NCI-H774 (cell line): ENCODE measurements at places on chromosomes 4 and X.
A peak's percentile ranks its signal among the peaks of the same experiment; 100 is the strongest.

DNA sequence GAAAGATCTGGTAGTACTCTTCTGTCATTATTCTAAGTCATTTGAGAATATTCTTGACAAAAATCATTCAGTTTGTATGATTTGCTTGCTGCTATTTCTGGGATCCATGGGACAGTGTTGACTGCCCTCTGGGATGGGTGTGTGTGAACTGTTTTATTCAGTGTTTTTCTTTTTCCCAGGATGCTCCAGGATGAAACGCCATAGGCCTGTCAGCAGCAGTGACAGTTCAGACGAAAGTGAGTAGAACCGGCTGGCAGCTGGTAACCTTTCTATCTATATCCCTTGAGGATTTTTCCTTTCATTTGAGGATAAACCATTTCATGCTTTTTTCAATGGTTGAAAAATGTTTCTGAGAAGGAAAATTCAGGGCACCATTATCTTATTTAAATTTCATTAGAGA, 72.5 kb downstream of the JADE3 start:
- DNase-seq, result no peak

- DNase-seq, result no peak
Observed at GRCh38 chr4:23516716-23517115, 373.1 kb downstream of the PPARGC1A start.

GRCh38 chrX:39157796-39158195, 356.5 kb downstream of the MID1IP1 start:
- no peak for DNase-seq

- DNase-seq, result no peak
Observed at GRCh38 chrX:623599-624315, 6.8 kb upstream of the SHOX start.

DNA sequence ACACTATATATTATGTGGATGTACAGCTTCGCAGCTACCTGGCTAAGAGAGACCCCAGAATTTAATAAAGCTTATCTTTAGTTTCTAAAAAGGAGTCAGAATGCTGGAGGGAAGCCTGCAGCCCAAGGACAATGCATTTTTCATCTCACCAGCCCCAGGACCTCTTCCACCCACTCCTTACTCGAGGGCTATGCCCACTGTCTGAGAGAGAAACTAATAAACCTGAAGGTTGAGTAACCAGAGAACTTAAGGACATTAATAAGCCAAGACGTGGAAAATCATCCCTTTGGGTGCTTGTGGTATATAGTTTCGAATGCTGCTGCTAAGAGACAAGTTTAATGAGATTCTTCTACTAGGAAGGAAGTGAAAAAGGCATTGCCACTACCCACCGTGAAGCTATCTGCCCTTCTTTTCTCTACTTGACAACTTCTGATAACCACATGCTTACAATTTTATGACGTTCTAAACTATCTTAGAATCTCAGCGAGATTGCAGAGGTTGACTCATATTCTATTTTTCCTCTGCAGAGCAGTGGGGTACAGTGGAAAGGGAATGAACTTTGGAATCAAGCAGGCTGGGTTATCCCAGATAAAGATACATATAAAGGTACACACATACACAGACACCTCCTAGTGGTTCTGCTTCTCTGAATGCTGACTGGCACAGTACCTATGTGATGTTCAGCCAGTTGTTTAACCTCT, 3.3 kb downstream of the RELL1 start:
- no peak for DNase-seq

DNA sequence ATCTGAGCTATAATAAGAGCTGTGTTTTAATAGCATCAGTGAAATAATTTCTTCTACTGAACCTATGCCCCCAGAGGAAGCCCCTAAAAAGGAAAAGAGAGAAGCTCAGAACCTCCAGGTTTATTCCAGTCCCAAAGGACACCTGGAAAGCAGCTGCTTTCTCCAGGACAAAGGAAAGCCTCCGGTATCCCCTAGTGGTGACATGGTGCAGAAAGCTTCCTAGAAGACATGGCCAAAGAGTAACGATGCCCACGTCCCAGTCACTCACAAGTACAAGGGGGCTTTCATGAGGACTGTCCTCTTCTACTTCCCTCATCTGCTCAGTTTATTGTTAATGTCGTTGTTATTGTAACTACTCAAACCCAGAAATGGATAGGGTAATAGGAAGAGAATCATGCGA, 343.9 kb downstream of the UNC5C start:
- DNase-seq, result no peak

DNA sequence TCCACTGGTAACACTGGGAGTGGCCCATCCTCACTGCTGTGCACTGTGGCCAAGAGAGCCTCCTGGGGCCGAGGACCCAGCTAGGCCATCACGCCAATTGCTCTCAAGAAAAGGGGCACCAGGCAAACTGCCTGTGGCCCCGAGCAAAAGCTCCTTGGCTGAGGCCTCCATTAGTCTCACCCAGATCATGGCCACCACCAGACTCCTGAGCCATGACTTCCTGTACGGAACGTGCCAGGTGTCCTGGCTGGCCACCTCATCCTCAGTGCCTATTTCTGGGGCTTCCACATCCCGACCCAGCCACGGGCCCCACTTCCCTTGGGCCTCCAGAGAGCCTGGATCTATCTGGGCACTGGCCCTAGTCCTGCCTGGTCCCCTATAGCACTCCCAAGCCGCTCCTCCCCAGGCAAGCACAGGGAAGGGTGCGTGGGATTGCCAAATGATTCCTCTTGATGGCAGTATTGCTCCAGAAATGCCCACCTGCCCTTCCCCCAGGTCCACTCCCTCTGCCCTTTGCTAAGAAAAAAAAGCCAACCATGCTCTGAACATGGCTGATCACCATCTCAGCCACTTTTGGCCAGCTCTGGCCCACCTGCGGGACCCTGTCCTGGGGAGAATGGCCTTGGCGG, 212.6 kb upstream of the AGTR2 start:
- no peak for DNase-seq

DNA sequence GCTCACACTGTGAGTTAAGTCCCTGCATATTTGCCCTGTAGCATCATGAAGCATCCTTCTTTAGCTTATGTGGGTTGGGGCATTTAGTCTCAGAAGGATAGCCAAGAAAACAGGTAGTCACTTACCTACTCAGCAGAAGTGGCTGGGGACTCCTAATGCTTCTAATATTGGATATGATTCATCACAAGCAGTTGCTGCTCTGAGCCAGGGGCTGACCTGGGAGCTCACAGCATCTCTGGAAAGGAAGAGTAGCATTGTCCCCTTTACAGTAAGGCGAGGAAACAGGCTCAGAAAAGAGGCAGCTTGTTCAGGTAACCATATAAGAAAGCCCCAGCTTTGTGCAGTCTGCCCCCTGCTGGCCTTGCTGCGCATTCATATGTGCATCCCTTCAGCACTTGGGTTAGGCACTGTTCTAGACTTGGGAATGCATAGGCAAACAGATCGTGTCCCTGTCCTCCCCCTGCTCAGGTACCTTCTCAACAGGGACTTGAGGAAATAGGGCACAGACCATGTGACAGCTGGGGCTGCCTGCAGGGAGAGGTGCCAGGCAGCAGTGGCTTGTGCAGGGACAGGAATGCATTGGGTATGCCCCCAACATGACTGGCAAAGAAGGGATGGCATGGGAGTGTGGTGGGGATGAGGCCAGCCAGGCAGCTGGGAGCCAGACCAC, 35.7 kb upstream of the TBC1D14 start:
- peak; percentile 24 for DNase-seq

DNA sequence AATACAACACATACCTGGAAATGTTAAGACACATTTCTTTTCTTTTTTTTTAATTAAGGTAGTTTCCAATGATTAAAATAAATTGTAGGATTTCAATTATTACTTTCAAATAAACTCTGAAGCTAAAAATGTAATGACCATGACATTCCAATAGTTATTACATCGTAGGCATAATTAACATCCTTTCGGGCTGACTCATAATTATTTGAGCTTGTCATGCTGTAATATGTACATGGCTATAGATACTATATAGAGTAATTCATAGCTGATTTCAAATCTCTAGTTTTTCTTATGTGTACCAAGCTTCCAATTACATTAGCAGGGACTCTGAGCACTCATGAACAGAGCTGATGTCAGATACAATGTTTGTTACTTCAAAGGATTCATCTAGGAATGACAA, 125.7 kb upstream of the GABRG1 start:
- DNase-seq, result no peak

DNA sequence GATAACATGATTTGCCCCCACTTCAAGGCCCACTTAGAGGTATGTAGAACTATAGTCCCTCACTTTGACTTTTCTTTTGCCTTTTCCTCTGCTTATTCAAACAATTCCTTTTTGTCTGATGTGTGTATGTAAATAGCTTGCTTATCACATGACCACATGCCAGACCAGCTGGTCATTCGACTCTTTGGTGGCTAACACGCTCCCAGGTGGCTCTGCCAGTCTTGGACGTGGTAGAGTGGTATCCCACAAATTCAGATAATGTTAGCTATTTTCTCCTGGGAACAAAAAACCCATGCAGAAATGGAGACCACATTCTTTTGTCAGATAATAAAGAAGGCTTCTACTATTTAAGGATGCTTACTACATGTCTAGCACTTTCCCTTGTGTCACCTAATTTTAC, 47.9 kb downstream of the ARHGAP24 start:
- DNase-seq, result no peak

DNA sequence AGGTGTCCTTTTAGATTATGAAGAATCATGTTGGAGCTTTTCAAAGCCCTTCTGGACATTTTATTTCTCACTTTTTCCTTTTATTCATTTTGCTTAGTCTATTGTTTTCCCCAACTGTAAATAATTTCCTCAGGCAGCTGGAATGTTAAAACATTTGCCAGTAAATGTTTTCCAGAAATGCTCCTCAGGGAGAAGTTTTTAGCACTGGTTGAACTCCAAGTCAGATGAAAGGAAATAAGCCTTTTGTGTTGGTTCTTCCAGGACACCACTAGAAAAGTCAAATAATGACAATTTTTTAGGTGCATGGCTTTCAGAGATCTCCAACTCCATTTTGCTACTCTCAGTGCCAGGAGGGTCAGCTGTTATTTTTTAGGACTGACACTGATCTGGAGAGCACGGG, 127.9 kb downstream of the IL13RA2 start:
- DNase-seq, result no peak

DNA sequence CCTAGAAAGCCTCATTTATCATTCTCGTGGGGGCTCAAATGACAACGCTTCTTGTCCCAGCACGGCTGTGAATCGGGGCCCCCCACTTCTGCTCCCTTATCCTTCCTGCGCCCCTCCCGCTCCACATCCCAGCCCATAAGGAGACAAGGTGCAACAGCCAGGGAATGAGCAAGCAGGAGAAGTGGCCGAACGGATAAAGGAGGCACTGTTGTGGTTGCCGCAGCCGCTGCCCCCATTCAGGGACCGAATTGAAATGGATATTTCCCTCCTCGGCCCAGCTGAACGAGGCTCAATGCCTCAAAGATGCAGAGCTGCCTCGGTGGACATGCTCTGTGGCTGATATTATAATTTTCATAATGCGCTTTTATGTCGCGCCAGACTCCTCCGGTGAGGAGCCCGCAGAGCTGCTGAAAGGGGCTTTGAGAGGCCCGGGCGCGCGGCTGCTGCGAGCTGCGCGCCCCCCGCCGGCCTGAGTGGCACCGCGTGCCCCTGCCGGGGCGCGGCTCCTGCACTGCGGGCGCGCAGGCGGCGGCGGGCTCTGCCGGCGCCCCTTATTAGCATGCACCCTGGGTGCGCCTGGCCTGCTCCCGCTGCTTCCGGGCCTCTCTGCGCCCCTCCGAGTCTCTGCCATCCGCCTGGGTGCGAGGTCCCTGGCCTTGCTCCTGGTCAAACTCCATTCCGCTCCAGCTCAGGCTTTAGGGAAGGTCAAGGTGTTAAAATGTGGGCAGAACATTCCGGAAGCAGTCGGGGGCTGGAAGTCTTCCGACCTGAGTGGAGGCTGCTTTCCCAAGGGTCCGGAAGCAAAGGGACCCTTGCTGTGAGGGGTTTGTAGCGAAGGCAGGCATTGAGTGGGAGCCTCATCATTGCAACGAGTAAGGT, 68.2 kb upstream of the TMEM33 start:
- DNase-seq, result no peak

- no peak for DNase-seq
Observed at GRCh38 chrX:129144172-129145038, 378.9 kb downstream of the SMARCA1 start.

DNA sequence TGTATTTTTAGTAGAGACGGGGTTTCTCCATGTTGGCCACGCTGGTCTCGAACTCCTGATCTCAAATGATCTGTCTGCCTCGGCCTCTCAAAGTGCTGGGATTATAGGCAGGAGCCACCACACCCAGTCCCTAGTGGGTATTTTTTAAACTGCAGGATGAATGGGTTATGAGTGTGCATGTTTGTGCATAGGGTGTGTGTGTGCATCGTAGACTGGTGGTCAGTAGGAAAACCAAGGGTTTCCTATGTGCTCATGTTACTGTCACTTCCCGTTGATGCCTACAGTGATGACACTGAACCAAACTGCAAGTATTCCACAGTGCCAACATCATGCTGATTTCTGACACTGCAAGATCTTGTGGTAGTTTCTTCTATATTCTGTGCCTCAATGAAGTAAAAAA, 41.1 kb downstream of the DDIT4L start:
- DNase-seq, result no peak

DNA sequence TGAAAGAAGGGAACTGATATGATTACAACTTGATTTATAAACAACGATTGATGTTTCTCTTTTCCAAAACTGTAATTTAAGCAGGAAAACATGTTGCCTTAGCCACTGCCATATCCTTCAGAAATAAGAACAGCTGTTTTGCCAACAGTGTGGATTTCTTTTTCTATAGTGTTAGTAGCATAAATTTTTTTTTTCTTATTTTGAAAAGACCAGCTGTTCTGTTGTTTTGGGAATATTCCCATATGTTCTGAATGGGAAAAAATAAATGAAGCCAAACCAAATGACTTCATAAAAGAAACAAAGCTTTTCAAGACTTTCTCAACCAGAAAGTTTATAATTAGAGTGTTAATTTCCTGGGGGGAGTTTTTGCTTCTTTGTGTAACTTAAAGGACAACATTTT, 83.9 kb upstream of the ARHGAP24 start:
- no peak for DNase-seq

DNA sequence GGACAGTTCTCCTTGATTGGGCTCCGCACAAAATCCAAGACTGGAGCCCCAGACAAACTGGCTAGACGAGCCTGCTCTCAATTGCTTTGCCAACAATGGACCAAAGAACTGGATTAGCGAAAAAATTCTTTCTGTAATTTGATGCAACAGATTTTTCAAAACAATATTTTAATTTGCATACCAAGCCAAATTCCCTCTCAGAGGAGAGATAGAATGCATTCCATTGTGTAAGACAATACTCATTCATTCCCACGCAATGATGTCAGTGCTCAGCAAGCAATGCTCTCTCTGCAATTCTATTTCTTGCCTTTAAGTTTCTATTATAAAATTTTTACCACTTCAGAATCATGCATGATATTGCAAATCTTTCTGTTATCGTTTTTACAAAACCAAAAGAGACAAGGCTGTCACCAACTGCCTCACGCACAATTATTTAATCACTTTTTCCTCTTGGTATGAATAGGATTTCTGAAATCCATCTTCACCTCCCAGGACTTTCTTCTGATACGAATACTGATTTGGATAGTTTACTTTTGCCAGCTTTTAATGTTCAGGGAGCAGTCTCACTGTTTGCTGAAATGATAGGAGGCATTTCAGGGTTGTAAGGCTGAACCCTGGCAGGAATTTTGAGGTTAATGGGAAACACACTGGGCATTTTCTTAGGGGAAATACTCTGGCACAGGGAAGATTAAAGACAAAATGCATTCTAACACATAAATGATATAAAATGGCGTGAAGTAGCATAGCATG, 46.1 kb upstream of the HCCS start:
- no peak for DNase-seq
